DMS 273 treated with DMSO at 0.1 percent for 48 hours (cell line): ENCODE measurements at places on chromosomes 2 and 18.

DNA sequence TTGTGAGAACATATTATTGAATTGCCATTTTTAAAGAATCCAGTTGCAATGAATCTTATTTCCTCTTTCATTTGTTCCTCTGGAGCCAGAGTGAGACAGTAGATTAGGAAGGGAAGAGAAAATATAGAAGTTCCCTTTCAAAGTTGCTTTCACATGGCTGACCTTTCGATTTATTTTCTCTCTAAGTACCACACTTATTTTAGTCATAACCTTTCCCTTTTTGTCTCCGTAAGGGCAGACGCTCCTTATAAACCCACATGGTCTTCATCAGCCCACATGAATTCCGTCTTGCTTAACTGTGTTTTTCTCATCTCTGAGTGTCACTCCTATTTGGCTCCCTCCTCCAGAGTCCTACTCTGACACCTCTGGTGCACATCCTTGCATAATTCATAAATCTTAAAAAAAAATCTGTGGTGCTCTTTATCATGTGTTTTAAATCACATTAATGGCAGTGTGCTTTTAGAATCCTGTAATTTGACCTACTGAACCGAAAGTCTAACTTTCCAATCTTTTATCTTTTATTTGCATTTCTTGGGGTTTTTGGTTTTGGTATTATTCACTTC is 38.5 kb upstream of the ZNF396 start:
- DNase-seq, result no peak

DNA sequence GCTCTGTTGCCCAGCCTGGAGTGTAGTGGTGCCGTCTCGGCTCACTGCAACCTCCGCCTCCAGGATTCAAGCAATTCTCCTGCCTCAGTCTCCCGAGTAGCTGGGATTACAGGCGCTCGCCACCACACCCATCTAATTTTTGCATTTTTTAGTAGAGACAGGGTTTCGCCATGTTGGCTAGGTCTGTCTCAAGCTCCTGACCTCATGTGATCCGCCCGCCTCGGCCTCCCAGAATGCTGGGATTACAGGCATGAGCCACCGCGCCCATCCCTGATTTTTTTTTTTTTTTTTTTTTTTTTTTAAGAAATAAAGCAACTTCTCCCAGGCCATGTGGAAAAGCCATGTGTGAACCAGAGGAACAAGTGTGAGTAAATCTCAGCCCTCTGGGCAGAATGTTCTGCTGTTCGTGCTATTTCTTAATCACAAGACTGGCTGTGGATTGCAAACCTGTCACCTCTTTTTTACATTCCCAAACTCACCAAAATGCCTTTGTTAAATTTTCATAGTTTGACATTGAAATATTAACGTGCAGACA is 6.4 kb upstream of the SH3BP4 start:
- DNase-seq, result no peak

GRCh38 chr2:88738271-88738670 is 46.8 kb downstream of the RPIA start:
- DNase-seq, result no peak

- no peak for DNase-seq
Measured at GRCh38 chr2:137817058-137817457, 147.2 kb upstream of the HNMT start.

GRCh38 chr2:50820176-50820575 is 211.8 kb downstream of the NRXN1 start:
- DNase-seq, result no peak

GRCh38 chr2:26459991-26460612 is 17.8 kb downstream of the OTOF start:
- DNase-seq, result no peak

- DNase-seq, result no peak
Measured at GRCh38 chr2:108855194-108855593, 68.6 kb downstream of the CCDC138 start.

- no peak for DNase-seq
Measured at GRCh38 chr2:20623741-20624155, 27.1 kb downstream of the HS1BP3 start.

DNA sequence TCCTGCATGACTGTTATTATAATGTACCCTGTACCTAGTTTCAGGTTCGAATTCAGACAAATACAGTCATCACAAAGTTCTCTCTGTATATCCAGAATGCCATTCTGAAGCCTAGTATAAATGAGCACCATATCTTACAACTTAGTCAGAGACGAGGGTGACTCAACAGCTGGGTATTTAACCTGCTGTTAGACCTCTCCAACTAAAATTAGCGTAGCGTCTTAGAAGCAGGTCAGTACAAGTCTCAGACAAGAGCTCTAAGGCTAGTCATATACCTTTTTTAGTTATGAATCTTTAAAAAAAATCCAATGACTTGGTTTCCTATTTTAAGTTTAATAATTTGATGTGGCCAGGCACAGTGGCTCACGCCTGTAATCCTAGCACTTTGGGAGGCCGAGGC is 74.1 kb downstream of the CABYR start:
- no peak for DNase-seq

DNA sequence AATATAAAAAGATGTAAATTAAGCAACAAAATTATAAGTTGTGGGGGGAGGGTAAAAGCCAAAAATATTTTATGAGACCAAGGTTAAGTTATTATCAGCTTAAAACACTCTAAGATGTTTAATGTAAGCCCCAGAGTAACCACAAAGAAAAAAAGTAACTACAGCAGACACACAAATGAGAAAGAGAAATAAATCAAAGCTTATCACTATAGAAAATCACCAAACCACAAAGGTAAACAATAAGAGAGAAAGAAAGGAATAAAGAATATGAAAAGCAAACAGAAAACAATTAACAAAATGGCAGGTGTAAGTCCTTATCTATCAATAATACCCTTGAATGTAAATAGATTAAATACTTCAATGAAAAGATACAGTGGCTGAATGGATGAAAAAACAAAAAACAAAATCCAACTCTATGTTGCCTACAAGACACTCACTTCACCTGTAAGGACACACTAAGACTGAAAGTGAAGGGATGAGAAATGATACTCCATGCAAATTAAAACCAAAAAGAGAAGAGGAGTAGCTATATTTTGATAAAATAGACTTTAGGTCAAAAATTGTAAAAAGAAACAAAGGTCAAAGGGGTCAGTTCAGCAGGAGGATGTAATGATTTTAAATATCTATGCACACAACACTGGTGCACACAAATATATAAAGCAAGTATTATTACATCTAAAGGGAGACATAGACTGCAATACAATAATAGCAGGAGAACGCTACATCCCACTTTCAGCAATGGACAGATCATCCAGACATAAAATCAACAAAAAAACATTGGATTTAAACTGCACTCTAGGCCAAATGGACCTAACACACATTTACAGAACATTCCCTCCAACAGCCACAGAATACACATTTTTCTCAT is 80.7 kb downstream of the PTPN2 start:
- no peak for DNase-seq

GRCh38 chr2:241048149-241048948 is 49.9 kb downstream of the SNED1 start:
- DNase-seq, result no peak

DNA sequence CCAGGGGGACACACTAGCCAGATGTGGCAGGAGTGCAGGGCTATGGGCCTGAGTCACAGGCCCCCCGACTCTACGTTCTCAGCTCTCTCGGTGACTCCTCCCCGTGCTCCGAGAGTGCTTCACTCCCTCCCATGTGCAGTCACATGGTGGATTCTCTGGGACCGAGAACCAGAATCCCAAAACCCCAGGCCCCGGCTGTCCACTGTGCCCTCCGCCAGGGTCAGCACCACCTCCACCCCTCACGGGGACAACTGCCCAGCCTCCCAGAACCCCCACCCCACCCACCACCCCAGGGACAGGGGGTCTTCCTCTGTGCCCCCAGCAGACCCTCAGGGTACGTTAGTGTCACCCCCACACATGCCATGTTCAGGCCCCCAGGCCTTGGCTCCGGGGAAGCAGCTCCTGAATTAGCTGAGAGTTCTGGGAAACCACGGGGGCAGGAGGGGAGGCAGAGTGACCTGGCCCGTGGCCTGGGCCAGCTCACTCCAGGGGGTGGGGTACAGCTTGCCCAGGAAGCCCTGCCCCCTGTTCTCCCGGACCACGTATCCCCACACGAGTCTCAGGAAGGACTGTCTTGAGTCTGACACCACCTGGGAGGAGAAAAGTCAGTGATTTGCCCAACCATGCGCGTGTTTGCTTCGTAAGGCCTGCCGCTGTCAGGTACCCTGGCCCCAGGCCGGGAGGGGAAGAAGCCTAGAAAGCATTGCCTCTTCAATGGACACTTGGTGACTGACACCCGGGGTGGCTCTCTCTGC is 4.4 kb downstream of the RAMP1 start:
- DNase-seq, result no peak

- DNase-seq, result no peak
Measured at GRCh38 chr2:230330725-230331124, 3.7 kb downstream of the SP140L start.

GRCh38 chr18:7908681-7909299 is 341.7 kb downstream of the PTPRM start:
- no peak for DNase-seq

DNA sequence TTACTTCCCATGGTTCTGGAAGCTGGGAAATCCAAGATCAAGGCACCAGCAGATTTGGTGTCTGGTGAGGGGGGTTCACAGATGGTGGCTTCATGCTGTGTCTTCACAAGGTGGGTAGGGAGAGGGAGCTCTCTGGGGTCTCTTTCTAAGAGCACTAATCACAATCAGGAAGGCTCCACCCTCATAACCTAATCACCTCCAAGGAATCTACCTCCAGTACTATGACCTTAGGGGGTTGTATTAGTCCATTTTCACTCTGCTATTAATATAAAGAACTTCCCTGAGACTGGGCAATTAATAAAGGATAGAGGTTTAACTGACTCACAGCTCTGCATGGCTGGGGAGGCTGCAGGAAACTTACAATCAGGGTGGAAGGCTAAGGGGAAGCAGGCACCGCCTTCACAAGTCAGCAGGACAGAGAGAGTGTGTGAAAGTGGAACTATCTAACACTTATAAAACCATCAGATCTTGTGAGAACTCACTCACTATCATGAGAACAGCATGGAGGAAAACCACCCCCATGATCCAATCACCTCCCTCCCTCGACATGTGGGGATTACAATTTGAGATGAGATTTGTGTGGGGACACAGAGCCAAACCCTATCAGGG is 17.6 kb downstream of the TBC1D8 start:
- DNase-seq, result no peak

DNA sequence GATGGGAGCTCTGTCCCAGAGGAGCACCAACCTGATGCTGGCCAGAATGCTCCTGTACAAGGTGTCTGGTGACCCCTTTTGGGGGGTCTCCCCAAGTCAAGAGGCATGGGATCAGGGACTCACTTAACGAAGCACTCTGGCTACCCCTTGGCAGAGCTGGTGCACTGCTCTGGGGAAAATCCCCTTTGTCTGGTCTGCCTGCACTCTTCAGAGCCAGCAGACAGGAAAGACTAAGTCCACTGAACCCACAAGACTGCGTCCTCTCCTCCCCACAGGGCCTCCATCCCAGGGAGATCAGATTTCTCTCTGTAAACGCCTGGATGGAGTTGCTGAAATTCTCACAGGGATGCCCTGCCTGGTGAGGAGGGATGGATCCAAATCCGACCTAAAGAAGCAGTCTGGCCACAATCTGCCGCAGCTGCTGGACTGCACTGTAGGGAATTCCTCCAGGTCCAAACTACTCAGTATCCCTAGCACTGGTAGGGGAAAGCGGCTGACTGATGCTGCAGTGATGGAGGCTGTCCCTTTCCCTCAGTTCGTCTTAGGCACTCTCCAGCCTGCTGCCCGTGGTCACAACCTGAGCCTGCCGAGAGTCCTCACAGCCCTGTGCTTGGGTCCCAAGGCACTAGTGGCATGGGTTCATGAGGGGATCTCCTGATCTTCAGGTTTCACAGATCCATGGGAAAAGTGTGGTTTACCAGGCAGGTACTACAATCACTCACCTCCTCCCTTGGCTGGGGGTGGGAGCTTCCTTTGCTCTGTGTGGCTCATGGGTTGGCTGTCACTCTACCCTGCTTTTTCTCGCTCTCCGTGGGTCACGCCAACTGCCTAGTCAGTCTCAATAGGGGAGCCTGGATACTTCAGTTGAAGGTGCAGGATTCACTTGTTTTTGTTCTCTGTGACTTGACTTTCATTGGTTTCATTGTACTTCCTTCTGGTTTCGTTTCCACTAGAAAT is 98.6 kb downstream of the SLC4A10 start:
- DNase-seq, result no peak

- no peak for DNase-seq
Measured at GRCh38 chr2:119250718-119251290, 27.2 kb downstream of the STEAP3 start.

- no peak for DNase-seq
Measured at GRCh38 chr2:162317861-162318327, 590 bp downstream of the IFIH1 start.

DNA sequence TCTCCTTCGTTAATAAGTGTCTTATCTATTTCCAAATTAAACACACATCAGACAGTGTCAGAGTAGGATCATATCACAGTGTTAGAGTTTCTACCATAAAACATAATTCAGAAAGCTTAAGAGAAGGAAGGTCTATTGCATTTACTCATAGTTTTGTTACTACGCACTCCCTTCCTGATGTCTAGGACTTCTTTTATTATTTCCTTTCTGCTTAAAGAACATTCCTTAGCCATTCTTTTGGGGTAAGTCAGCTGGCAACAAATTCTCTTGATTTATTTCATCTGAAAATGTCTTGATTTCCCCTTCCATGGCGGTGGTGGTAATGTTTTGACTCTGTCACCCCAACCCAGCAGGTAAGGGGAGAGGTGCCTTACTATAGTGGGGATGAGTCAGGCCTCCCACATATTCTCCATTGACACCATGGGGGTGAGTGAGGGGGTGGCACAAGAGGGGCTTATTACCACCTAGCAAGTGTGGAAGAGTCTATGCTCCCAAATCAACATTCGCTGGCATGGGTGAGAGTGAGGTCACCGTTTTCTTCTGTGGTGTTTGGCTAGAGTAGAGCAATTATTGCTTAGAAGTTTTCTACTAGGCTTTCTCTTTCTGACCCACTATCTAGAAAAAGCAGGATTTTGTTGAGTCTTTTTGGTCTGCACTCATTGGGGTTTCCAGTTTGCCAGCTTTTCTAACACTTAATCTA is 29.9 kb downstream of the ABCB11 start:
- no peak for DNase-seq

- peak; percentile 63 for DNase-seq
Measured at GRCh38 chr2:42141687-42142546, 27.2 kb upstream of the EML4 start.

DNA sequence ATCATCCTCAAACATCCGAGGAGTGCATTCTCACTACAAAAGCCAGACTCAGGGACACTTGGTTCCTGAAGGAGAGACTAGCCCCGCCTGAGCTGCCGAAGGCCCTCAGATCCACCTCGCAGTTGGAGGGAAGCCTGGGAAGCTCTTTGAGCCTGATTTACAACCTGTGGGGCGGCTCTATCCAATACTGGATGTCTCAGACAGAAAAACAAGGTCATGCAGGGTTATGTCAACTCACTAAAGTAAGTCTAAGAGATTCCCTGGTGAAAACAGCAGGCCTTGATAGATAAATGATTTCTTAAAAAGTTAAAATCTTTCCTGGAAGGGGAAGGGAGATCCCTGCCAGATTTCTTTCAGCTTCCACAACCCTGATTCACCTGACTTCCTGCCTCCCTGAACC is 284.3 kb downstream of the CYP26B1 start:
- DNase-seq, result no peak

- no peak for DNase-seq
Measured at GRCh38 chr2:47067788-47068407, 87.2 kb downstream of the STPG4 start.
